A549 treated with Mapracorat at 1 μM for 4 hours (cell line): ENCODE measurements at places on chromosomes 4 and X. TPM values are rescaled to one million over a fixed set of nuclear protein-coding genes. Genes with fewer than 3 reads are reported as not detected.

The ARMCX1 gene
- 0.18 to 0.58 TPM (median 0.34 TPM) in 5 replicates for total RNA-seq

The STARD8 gene
- 1.1 to 2.3 TPM (median 1.7 TPM) in 5 replicates for total RNA-seq

The MAGEC2 gene
- not detected in 5 replicates for total RNA-seq

The TMPRSS11F gene
- not detected in 5 replicates for total RNA-seq

The WAS gene
- total RNA-seq = 0.20 to 0.65 TPM (median 0.41 TPM) in 5 replicates

The SPANXA2 gene
- 0.38 to 0.45 TPM in 2 of 5 replicates, not detected in the others for total RNA-seq

The SMIM10 gene
- total RNA-seq = 0.08 to 0.11 TPM (median 0.09 TPM) in 5 replicates
